ENCODE measurements at places on chromosomes 5 and 9. TPM values are rescaled to one million over a fixed set of nuclear protein-coding genes. Genes with fewer than 3 reads are reported as not detected.

PNPLA7 gene
- 5.0 TPM for total RNA-seq

PCDHGA7 gene
- total RNA-seq: not detected

IL3 gene
- 0.25 TPM for total RNA-seq

ARL14EPL gene
- total RNA-seq: not detected

CEL gene
- 3.0 TPM for total RNA-seq

TBCA gene
- 196 TPM for total RNA-seq

DNA sequence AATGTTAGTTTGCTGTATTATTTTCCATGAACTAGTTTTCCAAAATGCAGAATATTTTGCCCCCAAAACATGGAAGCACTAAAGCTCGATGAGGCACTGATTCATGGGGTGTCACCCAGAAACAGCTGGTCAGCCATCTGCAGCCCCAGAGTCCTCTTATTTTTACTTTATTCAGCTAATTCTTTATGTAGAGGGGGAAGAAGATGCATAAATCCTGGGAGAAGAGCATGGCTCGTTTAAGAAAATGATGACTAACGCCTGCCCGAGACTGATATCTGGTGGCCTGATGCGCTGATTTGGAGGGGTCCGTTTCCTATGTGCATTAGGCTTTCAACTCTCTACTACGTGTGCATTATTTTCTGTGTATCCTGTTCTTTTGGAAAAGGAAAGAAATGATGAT lies 390.3 kb upstream of the MEF2C start:
- H3K4me1 ChIP-seq: no peaks in the 10 kb centered on the region
- H3K27me3 ChIP-seq: peaks cover 2% of the 10 kb centered on the region
- no peak overlapping the region for H3K27ac ChIP-seq
- DNase-seq: no peak
- no peak overlapping the region for H3K4me3 ChIP-seq

GRCh38 chr9:91331849-91332248 lies 29.9 kb downstream of the AUH start:
- no peak for DNase-seq
- H3K4me3 ChIP-seq: no peak overlapping the region
- no peaks in the 10 kb centered on the region for H3K27me3 ChIP-seq
- peaks cover 7% of the 10 kb centered on the region for H3K4me1 ChIP-seq
- H3K27ac ChIP-seq: no peak overlapping the region
- H3K36me3 ChIP-seq: peaks cover 51% of the 10 kb centered on the region

DNA sequence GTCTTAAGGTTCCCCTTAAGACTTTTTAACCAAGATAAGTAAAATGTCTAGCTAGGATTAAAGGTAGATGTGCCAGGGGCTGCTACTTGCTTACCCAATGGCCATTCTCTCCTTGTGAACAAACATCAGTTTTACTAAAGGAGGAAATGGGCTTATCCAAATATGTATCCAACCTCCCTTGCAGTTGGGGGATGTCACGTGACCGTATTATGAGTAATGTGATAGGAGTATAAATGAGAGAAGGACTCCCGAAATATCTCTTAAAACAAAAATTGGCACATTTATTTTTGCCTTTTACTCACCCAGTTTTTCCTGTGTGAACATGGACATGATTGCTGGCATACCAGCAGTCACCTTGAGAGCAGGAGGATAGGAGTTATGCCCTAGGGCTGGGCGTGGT lies 247.9 kb downstream of the NFIB start:
- H3K27ac ChIP-seq: no peak overlapping the region
- no peak for DNase-seq
- H3K4me3 ChIP-seq: no peak overlapping the region
- H3K4me1 ChIP-seq: no peaks in the 10 kb centered on the region

DNA sequence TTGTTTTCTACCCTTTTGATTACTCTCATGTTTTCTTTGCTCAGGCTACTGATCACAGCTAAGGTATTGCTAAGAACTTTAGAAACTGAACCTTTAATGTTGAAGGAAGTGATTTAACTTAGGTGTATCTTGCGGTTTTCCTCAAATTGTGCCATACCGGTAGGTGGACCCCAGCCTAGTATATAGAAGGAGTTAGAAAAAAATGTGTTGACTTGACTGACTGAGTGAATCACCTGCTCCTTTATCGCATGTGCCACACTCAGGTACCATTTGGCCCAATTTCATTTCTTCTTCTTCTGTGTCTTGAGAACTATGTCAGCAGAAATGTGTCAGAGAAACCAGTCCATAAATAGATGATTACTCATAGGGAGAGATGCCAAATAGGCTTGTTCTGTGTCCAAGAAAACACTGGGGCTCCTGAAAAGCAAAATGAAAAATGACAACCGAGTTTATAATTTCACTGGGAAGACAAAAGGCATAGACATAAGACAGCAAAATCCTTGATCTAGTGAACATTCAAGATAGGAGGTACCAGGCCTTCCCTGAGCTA lies 19.4 kb downstream of the PLPPR1 start:
- no peaks in the 10 kb centered on the region for H3K27me3 ChIP-seq
- H3K36me3 ChIP-seq: no peaks in the 10 kb centered on the region
- DNase-seq: no peak
- H3K4me3 ChIP-seq: no peak overlapping the region

- H3K4me1 ChIP-seq: no peaks in the 10 kb centered on the region
- DNase-seq: no peak
- no peak overlapping the region for H3K27ac ChIP-seq
- H3K4me3 ChIP-seq: no peak overlapping the region
- no peaks in the 10 kb centered on the region for H3K27me3 ChIP-seq
Observed at GRCh38 chr9:113701774-113702755, 174.0 kb upstream of the ZNF618 start.

DNA sequence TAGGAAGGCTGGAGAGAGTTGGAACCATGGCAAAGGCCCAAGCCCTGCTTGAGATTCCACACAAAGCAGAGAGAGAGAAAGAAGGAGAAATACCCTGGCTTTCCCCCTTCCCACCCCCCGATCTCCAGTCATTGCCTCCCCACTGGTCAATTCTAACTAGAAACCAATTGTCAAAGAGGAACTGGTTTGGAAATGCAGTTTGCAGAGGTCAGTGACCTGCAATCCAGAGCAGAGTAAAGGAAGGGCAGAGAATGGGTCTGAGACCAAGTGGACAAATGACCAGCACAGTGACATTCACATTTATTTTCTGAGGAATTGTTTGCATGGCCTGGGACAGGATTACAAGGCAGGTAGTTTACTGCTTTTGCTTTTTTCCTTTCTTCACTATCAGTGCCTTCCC lies 37.5 kb upstream of the ZFYVE16 start:
- no peak overlapping the region for H3K4me3 ChIP-seq
- H3K27me3 ChIP-seq: peaks cover 2% of the 10 kb centered on the region
- H3K36me3 ChIP-seq: no peaks in the 10 kb centered on the region
- DNase-seq: no peak

DNA sequence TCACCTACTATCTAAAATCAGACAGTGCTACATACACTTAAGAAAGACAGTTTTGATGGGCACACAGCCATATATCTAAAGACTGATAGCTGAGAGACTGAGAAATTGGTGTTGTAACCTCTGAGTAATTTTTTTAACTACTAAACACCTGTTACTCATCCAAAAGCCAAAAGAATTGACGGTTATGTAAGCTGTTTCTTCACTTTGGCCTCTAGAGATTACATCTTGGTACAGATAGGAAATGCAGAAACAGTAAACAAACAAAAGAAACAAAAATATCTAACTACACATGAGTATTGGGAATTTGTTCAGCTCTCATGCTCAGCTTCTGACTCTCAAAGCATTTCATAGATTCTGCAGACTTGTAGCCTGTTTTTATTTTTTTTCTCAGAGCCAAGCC lies 152.1 kb upstream of the GAS1 start:
- H3K4me1 ChIP-seq: no peaks in the 10 kb centered on the region
- DNase-seq: no peak
- H3K27ac ChIP-seq: no peak overlapping the region
- no peaks in the 10 kb centered on the region for H3K36me3 ChIP-seq
- no peak overlapping the region for H3K4me3 ChIP-seq
